Stimulated activated CD4-positive, alpha-beta T cell treated with anti-CD3 and anti-CD28 coated beads, Interleukin-2, amount 100 ng/mL, for 4 hours (primary cell): ENCODE measurements at places on chromosomes 11 and 22.

DNA sequence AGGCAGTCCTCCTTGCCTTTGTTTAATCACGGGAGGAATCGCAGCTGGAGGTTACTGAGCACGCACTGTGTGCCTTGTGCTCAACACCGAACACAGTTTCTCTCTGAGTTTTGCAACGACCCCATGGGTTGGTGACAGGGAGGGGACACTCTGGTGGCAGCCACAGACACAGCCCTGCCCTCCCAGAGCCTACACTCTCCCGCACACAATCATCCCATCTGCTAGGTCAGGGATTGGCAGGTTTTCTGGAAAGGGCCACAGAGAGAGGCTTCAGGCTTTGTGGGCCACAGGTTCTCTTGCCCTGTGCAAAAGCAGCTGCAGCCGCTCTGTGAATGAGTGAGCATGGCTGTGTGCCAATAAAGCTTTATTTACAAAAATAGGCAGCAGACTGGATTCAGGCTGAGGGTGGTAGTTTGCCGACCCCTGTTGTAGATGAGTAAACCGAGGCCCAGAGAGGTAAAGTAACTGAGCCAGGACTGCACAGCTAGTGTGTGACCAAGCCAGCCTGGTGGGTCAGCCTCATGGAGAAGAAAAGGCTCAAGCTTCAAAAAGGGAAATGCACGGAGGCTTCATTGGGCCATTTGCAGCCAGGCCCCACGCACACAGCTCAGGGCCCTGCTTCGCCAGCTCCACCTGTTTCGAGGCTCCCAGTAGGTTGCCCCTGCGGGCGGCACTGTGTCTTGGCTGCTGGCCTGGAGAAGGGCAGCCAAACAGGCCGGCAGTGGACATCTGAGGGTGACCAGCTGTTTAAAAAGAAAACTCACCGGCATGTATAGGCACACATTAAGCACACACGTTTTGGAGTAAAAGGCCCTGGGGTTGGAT lies 16.3 kb downstream of the LTO1 start:
- no peak for DNase-seq

GRCh38 chr11:133660202-133660568 lies 127.9 kb upstream of the OPCML start:
- no peak for DNase-seq

DNA sequence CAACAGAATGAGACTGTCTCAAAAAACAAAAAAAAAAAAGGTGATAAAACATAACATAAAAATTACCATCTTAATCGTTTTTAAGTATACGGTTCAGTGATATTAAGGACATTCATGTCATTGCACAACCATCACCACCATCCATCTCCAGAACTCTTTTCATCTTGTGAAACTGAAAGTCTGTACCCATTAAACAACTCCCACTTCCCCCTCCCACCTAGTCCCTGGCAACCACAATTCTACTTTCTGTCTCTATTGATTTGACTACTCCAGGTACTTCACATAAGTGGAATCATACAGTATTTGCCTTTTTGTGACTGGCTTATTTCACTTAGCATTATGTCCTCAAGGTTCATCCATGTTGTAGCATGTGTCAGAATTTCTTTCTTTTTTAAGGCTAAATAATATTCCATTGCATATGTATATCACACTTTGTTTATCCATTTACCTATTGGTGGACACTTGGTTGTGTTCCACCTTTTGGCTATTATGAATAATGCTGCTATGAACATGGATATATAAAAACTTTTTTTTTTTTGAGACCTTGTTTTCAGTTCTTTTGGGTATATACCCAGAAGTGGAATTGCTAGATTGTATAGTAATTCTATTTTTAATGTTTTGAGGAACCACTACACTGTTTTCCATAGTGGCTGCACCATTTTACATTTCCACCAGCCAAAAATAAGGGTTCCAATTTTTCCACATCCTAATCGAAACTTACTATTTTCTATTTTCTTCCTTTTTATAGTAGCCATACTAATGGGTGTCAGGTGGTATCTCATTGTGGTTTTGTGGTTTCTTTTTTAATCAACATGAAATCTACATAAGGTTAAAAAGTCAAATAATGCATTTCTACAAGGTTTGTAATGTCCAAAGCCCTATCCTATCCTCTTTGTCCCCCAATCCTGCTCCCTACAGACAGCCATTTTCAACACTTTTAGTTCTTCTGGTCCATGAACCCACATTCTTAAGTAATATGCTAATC lies 23.4 kb upstream of the PIK3C2A start:
- DNase-seq = peak; percentile 39

GRCh38 chr11:65452806-65453490 lies 30.4 kb downstream of the NEAT1 start:
- no peak for DNase-seq

- DNase-seq = no peak
These were observed 277.4 kb upstream of the NARS2 start for GRCh38 chr11:78851878-78852586.

GRCh38 chr11:64246871-64247728 lies at the start of gene PPP1R14B:
TSS of gene PPP1R14B (minus strand) at chr11:64246943. CDS start at chr11:64246673, 270 bp downstream.
- peak; percentile 77 for DNase-seq
